Gastroesophageal sphincter (tissue), 4 donors: ENCODE measurements at places on chromosomes 6 and 20. TPM values are rescaled to one million over a fixed set of nuclear protein-coding genes. Genes with fewer than 3 reads are reported as not detected.

GRCh38 chr20:62952968-62953838, 694 bp downstream of the SLC17A9 start:
- ATAC-seq = no peak

DNA sequence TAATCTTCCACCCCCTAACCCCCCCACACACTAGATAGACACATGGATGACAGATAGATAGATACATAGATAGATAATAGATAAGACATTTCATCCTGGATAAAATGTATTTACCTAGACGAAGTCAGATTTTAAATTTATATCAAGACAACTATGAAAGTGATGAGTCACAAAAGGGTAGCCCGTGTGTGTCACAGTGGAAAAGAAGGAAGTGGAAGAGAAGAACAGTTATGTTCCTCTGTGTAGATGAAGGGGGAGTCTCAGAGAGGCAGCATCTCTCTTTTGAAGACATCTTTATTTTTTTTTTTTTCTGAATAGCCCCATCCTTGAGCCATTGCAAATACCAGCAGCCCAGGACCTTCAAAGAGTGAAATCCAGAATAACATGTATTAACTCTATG, 121.7 kb upstream of the VGLL2 start:
- no peak for ATAC-seq

DNA sequence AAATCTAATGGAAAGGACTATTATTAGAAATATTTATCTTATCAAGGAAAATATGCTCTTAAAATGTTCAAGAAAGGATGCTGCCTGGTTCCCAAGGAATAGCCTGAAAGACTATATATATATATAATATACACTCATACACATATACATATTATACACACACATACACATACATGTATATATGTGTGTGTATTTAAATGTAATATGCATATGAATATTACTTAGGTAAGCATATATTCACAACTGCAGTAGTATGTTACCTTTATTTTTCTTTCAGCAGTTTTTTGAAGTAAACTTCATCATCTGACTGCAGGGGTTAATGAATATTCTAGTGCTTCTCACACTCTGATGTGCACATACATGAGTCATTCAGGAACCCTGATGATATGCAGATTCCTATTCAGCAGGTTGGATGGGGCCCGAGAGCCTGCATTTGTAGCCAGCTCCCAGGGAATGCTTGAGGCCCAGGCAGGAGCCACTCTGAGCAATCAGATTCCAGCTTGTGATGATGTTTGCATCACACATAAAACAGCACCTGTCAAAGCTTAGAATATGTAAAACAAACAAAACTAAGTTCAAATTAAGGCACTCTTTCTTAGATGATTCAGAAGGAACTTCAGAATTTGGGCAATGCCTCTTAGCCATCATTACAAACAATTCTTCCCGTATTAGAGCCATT, 16.1 kb downstream of the MYLK4 start:
- no peak for ATAC-seq

- ATAC-seq = no peak
Observed at GRCh38 chr6:31797588-31797987, 2.0 kb upstream of the VARS1 start.

DNA sequence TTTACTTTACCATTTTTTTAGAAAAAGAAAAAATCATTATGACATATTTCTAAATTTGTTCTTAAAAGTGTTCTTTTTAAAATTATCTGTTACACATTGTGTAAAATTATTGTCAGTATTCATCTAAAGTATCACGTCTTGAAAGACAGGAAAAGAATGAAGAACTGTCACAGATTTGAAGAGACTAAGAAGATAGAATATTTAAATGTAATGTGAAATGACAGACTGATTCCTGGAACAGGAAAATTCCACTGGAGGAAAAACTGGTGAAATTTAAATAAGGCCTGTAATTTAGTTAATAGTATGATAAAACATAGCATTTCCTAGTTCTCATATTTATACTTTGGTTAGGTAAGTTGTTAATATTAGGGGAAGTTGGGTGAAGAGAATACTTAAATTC, 52.8 kb upstream of the RUNX2 start:
- ATAC-seq = no peak

Gene DEF6
- 0.78 TPM for total RNA-seq

Gene GJA10
- total RNA-seq = not detected

Gene PRICKLE4
- 2.3 TPM for total RNA-seq

Gene SRC
- total RNA-seq = 50.2 TPM
